Activated CD4-positive, alpha-beta T cell treated with anti-CD3 and anti-CD28 coated beads, Interleukin-2, Interleukin-4, amounts not matched to agents 100 ng/mL and 50 ng/mL, durations not matched to agents 16 hours and 8 hours (primary cell): ENCODE measurements at places on chromosomes 1 and 21.

- DNase-seq, result no peak
Measured at GRCh38 chr1:154094411-154094810, 60.5 kb downstream of the NUP210L start.

- DNase-seq, result peak; percentile 47
Measured at GRCh38 chr1:84156210-84156621, 12.1 kb downstream of the PRKACB start.

- DNase-seq, result no peak
Measured at GRCh38 chr1:207992677-207993236, 81.8 kb upstream of the CD34 start.

GRCh38 chr1:51000651-51001050 is 30.6 kb downstream of the CDKN2C start:
- no peak for DNase-seq

- DNase-seq, result no peak
Measured at GRCh38 chr1:218284377-218284916, 646 bp upstream of the RRP15 start.
